Right ventricle myocardium superior (tissue), 1 donor: ENCODE measurements at places on chromosomes 13 and 19. TPM values are rescaled to one million over a fixed set of nuclear protein-coding genes. Genes with fewer than 3 reads are reported as not detected.

DNA sequence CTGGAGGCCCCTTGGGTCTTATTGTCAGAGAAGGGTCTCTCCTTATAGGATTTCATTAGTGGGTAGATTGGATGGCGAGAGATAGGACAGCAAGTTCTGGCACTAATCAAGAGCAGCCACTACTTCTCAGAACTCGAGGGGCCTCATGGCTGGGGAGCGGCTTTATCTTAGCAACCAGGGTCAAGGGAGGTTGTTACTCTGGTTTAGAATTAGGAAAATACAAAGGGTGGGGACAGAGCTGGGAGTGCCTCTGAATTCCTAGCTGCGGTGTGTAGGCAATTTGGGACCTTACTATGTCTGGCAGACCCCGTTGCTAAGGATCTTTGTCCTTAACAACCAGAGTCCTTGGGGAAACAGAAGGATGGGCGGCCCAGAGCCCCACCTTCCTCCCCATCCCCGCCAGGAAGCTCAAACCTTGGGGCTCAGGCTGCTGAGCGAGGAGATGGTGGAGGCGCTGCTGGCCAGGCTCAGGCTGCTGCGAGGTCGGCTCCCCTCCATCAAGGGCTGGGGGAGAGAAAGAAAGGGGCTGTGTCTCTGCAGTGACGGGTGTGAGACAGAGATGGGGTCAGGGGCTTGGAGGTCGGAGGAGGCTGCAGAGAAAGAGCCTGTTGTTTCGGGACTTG, 1.2 kb downstream of the PLEKHA4 start:
- DNase-seq = no peak

- DNase-seq = no peak
Measured at GRCh38 chr19:33919291-33919690, 122.6 kb downstream of the KCTD15 start.

DNA sequence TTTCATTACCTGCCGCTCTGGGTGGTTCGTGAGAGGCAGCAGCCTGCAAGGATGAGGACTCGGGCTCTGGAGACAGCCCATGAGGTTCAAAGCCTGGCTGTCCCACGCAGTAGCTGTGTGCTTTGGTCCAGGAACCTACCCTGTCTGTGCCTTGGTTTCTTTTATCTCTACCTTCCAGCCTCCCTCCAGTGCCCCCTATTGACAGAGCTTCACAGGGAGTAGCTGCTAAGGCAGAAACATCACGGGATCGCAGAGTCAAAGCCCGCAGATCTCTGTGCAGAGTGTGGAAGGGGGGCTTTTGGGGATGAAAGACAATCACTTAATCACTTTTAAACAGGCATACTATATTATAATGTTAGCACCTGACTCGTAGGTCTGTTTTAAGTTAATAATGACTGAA, 16.2 kb downstream of the ZNF71 start:
- DNase-seq = no peak

DNA sequence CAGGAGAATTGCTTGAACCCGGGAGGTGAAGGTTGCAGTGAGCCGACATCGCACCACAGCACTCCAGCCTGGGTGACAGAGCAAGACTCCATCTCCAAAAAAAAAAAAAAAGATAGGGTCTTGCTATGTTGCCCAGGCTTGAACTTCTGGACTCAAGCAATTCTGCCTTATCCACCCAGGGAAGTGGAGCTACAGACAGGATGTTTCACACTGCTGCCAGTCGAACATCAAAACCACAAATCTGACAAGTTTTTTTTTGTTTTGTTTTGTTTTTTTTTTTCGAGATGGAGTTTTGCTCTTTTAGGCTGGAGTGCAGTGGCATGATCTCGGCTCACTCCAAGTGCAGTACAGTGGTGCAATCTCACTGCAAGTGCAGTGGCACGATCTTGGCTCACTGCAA, 10.8 kb downstream of the XPO4 start:
- no peak for DNase-seq

Gene CCNE1
- 4.1 TPM for total RNA-seq

Gene C1QTNF9B
- total RNA-seq = 1.9 TPM
